CD4-positive, alpha-beta T cell treated with Interferon gamma for 1 hour (primary cell): ENCODE measurements at places on chromosomes 1 and 21.

DNA sequence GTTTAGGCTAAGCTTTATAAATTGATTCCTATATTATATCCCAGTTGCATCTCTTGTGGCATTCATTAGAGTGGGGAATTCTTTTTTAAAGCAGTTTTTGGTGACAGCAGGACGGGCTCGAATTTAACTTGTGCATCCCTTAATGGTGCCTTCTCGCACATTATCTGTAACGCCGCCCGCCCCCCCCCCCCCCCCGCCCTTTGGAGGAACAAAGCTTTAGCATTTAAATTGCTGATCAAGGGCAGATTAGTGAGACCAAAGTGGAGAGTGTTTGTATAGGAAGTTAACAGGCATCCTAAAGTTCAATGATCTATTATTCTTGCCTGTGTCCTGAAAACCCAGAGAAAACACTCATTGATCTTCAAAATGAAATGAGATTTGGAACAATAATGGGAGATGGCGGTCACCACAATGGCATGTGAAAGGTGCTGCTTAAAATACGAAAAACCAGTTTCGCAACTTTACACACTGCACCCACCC, 2.2 kb downstream of the LMO4 start:
- DNase-seq = no peak

DNA sequence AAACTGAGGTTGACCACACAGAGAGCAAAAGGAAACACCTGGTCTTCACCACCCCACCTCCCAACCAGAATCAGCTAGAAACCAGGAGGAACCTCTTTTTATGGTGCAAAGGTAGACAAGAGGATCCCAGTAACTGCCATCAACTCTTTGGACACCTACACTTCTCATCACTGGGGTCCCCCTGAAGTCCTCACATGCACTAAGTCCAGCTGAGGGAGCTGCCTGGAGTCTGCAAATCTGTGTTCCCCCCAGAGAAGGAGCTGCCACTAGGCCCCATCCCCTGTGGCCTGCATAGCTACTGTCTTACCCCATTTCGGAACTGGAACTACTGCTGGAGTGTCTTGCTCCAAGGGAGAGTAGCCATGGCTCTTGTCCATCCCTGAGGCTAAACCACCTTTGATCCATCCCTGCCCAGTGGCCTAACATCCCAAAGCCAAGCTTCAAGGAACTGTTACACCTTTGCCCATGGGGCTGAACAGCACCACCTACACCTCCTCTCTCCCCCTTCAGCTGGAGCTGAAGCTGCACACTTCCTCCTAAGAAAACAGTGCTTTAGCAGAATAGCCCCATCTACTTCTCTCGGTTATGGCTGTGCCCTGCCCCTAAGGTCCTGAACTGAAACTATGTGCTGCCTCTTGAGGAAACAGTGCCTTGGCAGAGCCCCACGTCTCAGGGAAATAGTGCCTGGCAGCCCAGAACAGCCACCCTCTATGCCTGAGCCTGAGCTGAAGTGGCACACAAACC, 85.4 kb upstream of the CD53 start:
- peak; percentile 52 for DNase-seq

- DNase-seq = peak; percentile 57
Measured at GRCh38 chr1:243731301-243731891, 118.6 kb downstream of the AKT3 start.

DNA sequence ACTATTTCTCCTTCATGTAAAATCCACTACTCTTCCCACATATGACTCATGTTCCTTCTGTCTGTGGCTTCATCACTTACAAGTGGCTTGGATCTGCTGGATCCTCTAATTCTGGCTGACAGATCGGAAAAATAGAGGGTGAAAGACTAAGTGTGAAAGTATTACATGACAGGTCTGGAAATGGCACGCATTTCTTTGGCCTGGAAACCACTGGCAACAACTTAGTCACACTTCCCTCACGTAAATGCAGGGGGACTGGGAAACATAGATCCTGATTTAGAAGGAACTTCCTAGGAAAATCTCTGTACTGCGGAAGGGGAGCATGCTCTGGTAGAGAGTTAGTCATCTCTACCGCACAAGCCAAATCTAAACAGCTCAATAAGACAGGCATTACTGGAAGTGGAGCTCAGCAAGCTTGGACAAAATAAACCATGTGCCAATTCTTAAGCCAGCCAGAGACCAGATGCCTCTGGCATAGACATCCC, 305.4 kb upstream of the PTBP2 start:
- DNase-seq = no peak

DNA sequence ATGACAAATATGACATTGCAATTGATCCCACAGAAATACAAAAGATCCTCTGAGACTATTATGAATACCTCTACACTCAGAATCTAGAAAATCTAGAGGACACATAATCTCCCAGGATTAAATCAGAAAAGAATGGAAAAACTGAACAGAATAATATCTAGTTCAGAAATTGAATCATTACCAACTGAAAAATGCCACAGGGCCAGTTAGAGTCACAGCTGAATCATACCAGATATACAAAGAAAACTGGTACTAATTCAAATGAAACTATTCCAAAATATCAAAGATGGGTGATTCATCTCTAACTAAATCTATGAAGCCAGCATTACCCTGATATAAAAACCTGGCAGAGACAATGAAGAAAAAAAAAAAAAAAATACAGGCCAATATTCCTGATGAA, 149.3 kb downstream of the BRINP3 start:
- DNase-seq = no peak

DNA sequence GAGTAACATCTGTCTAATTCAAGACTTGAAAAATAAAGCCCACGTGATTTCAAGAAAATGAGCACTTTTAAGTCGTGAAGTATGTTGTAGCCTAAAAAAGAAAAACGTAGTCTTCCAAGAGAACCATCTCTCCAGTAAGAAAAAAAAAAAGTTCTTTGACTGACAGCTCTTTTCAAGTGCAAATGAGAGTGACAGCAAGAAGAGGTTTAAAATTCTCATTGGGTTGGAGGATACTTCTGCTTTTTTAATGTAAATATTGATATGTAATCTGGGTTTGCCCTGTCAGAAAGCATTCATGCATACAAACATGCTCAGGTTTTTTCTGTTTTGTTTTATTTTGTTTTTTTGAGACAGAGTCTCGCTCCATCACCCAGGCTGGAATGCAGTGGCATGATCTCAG, 32.3 kb upstream of the PRDM2 start:
- no peak for DNase-seq

DNA sequence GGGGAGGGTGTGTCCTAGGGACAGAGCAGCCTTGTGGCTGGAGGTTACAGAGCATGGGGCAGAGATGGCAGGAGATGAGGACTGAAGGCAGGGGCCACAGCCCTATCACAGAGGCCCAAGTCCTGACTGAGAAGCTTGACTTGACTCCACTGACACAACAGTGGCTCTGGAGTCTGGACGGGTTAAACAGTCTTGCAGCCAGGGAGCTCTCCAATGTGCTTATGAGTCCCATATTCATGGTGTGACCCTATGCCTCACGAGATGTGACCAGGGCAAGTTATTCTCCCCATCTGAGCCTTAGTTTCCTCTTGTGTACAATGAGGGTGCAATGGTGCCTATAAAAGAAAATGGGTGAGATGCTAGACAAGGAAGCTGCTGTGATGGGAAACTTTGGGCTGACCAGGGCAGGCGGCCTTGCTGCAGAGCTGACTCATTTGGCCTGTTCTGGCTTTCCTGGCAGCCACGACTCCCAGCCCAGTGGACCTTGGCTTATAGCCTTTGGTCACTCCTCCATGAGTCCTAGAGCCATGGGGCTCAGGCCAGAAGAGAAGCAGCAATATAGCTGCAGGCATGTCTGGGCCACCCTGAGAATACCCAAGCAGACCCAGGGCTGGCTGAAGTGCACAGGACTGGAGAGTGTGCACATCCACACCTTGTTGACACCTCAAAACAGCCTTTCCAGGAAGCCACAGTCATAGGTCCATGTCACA, 2.8 kb upstream of the TTC22 start:
- no peak for DNase-seq

- DNase-seq = no peak
Measured at GRCh38 chr1:89887270-89887669, 66.4 kb downstream of the LRRC8D start.

GRCh38 chr1:29789910-29790247, 553.6 kb downstream of the PTPRU start:
- DNase-seq = no peak

DNA sequence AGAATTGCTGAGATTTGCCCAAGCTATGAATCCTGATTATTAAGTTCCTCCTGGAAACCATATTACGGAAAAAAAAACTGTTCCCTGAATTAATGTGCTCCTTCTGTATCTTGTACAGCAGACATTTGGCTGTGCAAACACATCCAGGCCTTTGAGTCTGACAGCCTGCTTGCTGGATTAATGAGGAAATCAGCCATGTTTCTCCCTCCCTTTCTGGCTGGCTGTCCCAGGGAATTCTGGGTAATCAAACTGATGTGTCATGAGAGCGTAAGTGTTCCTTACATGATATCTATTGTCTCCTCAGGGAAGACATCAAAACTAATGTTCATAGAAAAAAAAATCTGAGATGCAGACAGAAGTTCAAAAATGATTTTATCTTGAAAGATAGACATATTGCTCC, 18.8 kb downstream of the PGBD5 start:
- no peak for DNase-seq

GRCh38 chr1:198088360-198089071, 68.3 kb upstream of the NEK7 start:
- DNase-seq = no peak

DNA sequence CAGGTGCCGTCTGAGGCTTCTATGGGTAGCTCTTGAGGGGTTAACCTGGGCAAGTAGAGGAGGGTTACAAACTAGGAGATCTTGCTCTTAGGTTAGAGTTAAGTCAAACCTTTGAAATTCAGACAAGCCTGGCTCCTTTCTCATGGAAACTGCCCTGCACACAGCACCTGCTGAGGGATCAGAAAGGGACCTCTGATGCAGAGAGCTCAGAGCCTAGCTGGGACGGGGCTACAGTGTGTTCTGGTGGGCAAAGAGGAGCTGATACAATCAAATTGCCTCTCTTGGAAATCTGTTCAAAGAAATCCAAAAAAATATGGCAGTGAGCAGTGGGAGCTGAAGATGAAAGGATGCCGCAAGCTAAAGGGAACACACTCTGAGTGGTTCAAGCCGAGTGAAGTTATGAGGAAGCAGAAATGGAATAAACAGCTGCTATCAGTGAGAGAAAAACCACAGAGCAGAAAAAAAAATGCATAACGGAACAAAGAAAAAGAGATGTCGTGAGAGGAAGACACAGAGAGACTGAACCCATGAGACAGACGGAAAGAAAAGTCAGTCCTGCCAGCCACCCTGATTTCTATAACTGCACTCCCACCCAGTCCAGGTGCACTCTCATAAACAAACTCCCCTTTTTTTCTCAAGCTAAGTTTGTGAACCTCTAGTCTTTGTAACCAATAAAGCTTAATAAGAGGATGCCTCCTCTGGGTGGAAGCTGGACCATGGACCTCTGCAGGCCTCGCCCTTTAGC, 26.6 kb downstream of the PAFAH2 start:
- DNase-seq = no peak

DNA sequence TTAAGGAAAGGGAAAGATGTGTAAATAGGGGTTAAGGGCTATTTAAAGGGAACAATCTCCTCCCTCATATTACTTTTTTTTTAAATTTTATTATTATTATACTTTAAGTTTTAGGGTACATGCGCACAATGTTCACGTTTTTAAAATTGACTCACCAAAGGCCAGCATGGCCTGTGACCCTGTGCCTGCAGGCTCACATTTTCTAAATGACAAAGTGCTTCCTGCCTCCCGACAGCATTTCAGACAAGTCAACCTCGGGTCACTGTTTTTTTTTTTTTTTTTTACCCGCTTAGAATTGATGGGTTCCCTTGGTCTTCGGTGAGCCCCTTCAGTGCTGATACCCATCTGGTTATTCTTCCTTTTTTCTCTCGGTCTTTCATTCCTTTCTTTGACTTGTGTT, 70.4 kb upstream of the SCAF4 start:
- no peak for DNase-seq

- no peak for DNase-seq
Measured at GRCh38 chr1:216184126-216184680, 239.0 kb downstream of the USH2A start.

- DNase-seq = no peak
Measured at GRCh38 chr1:156480016-156480370, 20.6 kb downstream of the MEF2D start.

GRCh38 chr1:29584776-29585175, 348.5 kb downstream of the PTPRU start:
- DNase-seq = no peak

- DNase-seq = no peak
Measured at GRCh38 chr21:44368711-44369446, 15.5 kb downstream of the TRPM2 start.

- DNase-seq = no peak
Measured at GRCh38 chr1:76729142-76729541, 138.1 kb upstream of the ST6GALNAC5 start.

GRCh38 chr1:177309880-177310279, 139.1 kb downstream of the BRINP2 start:
- DNase-seq = no peak

DNA sequence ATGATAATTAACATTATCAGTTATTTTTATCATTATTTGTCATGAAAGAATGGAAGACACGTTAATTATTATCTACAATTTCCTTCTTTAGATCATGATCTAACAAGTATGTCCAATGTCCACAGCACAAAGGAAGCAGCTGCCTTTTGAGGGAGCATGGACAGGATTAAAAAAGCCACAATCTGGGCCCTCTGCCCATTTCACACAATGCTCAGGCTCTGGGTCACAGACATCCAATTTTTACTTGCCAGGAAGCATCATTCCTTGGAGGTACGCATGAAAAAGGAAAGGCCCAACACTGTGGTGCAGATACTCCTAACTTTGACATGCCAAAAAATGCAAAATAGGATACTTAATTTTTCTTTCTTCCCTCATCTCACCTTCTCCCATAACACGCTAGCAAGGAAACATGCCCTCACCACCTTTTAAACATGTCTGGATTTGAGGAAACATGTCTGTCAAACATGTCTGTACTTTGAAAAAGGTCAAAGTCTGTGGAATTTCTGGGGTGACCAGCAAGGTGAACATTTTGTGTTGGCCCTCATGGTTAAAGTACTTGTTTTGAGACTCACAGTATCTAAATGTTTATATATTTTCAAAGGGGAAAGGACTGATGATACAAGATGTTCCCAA, 40.0 kb downstream of the GADD45A start:
- DNase-seq = no peak
